Thoracic aorta endothelial cell (primary cell): ENCODE measurements at places on chromosomes 16 and 17. TPM values are rescaled to one million over a fixed set of nuclear protein-coding genes. Genes with fewer than 3 reads are reported as not detected.

The APOH gene
- not detected in 2 replicates for total RNA-seq

The ITGAD gene
- total RNA-seq, result not detected in 2 replicates

The REXO5 gene
- 6.1 and 12.1 TPM in 2 replicates for total RNA-seq

The CDK5R1 gene
- total RNA-seq, result 2.1 TPM in 2 replicates

The TK1 gene
- 115 and 145 TPM in 2 replicates for total RNA-seq

The HID1 gene
- total RNA-seq, result 14.9 and 28.4 TPM in 2 replicates

The TLCD2 gene
- total RNA-seq, result 1.2 and 1.6 TPM in 2 replicates

The KIF18B gene
- 12.0 and 22.3 TPM in 2 replicates for total RNA-seq

The GPRC5B gene
- total RNA-seq, result 23.5 and 23.8 TPM in 2 replicates

The CES1 gene
- 0.14 TPM in 1 of 2 replicates, not detected in the other for total RNA-seq

The CD300H gene
- total RNA-seq, result not detected in 2 replicates

The KRT39 gene
- not detected in 2 replicates for total RNA-seq

The PPY gene
- not detected in 2 replicates for total RNA-seq

The MARF1 gene
- 27.5 and 29.9 TPM in 2 replicates for total RNA-seq

The PYY gene
- not detected in 2 replicates for total RNA-seq

The MED9 gene
- total RNA-seq, result 11.8 and 12.3 TPM in 2 replicates

The MYH10 gene
- 60.2 and 81.0 TPM in 2 replicates for total RNA-seq

The RNU2-1 gene
- not detected in 2 replicates for total RNA-seq

The GAST gene
- total RNA-seq, result not detected in 2 replicates

The FOXL1 gene
- 2.0 and 4.2 TPM in 2 replicates for total RNA-seq

The PIK3R6 gene
- total RNA-seq, result not detected in 2 replicates

The TBC1D3G gene
- total RNA-seq, result not detected in 2 replicates

The WWOX gene
- 16.4 and 17.0 TPM in 2 replicates for total RNA-seq
